Choroid plexus epithelial cell (primary cell): ENCODE measurements at places on chromosomes 4 and X.
A peak's percentile ranks its signal among the peaks of the same experiment; 100 is the strongest.

GRCh38 chr4:153809307-153809706, 20.4 kb upstream of the SFRP2 start:
- no peak for DNase-seq

DNA sequence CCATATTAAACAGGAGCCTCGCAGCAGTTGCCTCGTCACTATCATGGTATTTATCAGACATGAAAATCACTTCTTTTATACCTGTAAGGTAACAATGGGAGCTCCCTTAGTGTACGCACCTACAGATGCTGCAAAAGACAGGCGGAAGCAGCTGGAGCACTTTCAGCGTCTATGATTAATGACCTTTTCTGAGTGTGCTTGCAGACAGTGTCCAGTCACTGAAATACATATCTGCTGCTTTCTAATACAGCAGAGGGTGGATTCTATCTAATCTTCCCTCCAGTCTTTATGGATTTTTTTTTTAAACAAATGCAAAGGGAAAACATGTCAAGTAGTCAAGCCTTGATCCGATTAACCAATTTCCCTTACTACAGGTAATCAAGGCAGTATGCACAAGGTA, 24.1 kb downstream of the DCTD start:
- no peak for DNase-seq

GRCh38 chrX:42577936-42578470, 200.0 kb downstream of the PPP1R2C start:
- peak; percentile 1 for DNase-seq

DNA sequence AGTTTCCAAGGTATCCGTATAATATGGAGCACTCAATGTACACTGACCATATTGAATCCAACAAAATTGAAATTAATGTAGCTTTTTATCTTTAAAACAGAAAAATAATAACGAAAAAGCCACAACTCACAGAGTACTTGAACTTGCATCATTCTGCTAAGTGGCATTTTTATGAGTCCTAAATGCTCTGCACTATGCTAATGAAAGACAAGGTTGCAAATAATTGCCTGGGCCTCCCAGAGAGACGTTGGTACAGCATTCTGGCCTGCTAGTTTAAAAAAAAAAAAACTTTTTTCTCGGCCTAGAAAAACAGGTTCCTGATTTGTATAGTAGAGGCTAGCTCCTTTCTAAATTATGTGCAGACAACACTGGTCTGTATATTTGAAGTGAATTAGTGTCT, 4.3 kb upstream of the FAM9B start:
- no peak for DNase-seq

- DNase-seq = peak; percentile 79
Observed at GRCh38 chr4:75800972-75801371, 76.6 kb downstream of the USO1 start.

- no peak for DNase-seq
Observed at GRCh38 chr4:5924461-5925125, 31.7 kb upstream of the CRMP1 start.

DNA sequence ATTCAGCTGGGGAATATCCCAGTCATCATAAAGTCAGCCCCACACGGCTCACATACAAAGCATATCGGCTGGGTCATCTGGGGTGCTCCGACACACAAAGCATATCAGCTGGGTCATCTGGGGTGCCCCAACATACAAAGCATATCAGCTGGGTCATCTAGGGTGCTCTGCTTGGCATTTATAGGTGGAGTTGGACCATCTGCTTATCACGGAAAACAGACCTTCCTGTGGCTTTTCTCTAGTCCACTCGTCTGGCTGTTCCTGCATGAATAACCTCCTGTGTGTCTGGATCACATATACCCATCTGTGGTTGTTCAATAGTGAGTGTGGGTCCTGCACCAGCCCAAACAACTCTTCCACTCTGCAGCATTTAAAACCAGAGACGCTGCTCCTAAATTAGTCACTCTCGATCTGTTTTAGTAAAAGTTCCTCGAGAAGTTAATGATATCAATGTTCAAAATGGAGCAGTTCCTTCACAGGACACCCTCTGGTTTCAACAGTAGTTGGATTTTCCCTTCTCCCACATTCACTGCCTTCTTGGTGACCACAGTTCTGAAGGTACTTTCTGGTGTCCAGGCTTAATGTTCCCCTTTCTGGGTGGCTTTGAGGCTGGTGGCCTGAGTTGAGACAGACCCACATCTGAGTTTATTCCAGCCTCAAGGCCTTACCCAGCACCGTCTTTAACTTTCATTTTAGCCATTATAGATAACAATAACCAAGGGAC, 70.0 kb upstream of the FRG1 start:
- DNase-seq = no peak

DNA sequence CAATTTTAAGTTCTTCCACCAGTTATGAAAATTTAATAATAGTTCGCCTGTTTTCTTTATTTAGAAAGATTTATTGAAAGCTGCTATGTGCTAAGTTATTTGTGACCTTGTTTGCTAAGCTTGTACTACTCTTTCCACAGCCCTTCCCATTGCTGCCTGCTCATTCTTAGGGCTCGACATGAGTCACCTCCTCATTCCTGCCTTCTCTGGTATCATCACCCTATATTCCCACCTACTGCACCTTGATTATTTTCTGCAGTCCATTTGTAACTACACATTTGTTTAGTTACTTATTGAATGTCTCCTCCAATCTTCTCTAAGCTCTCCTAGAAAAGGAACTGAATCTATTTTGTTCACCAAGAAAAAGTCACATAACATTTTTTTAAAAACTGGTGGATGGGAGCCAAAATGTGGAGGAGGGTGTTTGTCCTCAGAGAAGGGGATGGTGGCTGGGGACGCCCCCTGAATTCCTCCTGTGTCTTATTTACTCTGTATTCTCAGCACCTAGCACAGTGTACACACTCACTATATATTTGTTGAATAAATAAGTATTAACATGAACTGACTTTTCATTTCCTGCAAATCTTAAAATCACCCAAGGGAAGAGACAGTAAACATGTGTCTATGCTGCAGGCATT, 3.7 kb upstream of the RAB9A start:
- peak; percentile 29 for DNase-seq

DNA sequence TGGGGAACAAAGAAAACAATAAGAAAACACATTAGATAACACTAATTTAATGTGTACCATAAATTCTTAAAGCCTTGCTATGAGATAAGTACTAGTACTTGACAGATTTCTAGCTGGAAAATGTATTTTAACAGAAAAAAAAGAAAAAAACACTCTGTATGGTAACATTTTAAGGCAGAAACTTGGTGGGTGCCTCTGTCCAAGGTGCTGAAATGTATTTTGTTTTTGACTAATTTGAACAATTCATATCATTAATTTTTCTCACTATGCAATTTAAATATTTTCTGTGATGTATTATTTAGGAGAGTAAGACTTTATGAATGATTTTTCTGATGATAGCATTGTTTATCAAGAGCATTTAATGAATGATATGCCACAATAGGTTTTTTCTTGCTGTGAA, 107.5 kb downstream of the GABRG1 start:
- peak; percentile 0 for DNase-seq

GRCh38 chr4:52143815-52144214, 92.7 kb downstream of the SPATA18 start:
- no peak for DNase-seq

DNA sequence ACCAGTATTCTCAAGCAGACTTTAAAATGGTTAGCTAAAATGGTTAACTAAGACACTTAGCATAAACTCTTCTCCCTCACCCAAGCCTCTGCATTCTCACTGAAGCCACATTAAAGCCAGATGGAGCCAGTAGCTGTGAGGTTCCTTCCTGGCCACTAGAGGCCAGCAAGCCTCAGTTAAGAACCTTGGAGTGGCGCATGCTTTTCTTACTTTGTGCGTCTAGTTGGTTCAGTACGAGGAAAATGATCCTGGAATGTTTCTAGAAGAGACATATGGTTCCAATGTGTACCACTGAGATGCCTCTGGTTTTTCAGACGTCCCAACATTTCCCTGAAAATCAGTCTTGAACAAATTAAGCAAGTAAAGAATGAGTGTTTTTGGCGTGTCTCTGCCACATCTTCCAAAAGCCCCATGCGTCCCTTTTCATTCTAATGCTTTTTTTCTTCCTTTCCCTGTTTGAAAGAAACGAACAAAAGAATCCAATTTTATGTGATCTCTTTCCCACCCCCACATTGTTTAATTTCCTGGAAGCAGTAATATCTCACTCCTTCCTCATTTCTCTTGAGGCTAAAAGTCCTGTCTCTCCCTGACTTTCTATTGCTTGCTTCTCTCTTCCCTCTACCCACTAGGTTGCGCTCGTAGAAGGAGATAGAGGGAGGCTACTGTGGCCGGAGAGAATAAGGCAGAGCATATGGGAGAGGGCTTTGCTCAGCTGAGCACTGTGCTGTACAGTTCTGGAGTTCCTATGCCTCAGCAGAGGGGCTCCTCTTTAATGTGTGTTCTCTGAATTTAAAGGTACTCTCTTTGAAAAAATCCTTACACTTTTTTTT, 82.9 kb upstream of the TAB3 start:
- DNase-seq = peak; percentile 64
